ENCODE measurements at places on chromosomes 5 and 9. TPM values are rescaled to one million over a fixed set of nuclear protein-coding genes. Genes with fewer than 3 reads are reported as not detected.

Gene MCTP1
- 79.3 TPM for polyA plus RNA-seq

Gene IFNA21
- not detected for polyA plus RNA-seq

Gene PCDHAC2
- 1.2 TPM for polyA plus RNA-seq

Gene STKLD1
- polyA plus RNA-seq = 0.29 TPM

Gene GCNT1
- 30.9 TPM for polyA plus RNA-seq

Gene IRX4
- not detected for polyA plus RNA-seq

Gene MXD3
- polyA plus RNA-seq = 49.9 TPM

Gene ZNF454
- 0.08 TPM for polyA plus RNA-seq

Gene FOXD4L4
- polyA plus RNA-seq = not detected

Gene MAPK9
- 24.6 TPM for polyA plus RNA-seq

Gene B4GALT1
- 61.4 TPM for polyA plus RNA-seq

Gene HAND1
- polyA plus RNA-seq = not detected

Gene PCDH1
- polyA plus RNA-seq = 124 TPM

Gene SLC25A2
- polyA plus RNA-seq = not detected

Gene ENC1
- polyA plus RNA-seq = 53.3 TPM

Gene LIFR
- polyA plus RNA-seq = 4.1 TPM

Gene PCDHGC3
- polyA plus RNA-seq = 9.2 TPM

Gene PCDHB4
- polyA plus RNA-seq = 0.10 TPM

Gene RAB14
- polyA plus RNA-seq = 12.7 TPM

Gene AFF4
- polyA plus RNA-seq = 27.0 TPM

Gene INSL6
- polyA plus RNA-seq = not detected

Gene FIBCD1
- 0.29 TPM for polyA plus RNA-seq

Gene IL33
- polyA plus RNA-seq = 8.7 TPM

Gene CKMT2
- polyA plus RNA-seq = not detected

Gene PCAT7
- polyA plus RNA-seq = not detected

Gene CMYA5
- 0.04 TPM for polyA plus RNA-seq

Gene SLC45A2
- not detected for polyA plus RNA-seq

Gene TCF7
- polyA plus RNA-seq = 1.8 TPM

Gene MARCOL
- not detected for polyA plus RNA-seq

Gene GTF2H2
- polyA plus RNA-seq = 3.0 TPM

Gene FRMPD1
- polyA plus RNA-seq = not detected

Gene NUTM2F
- not detected for polyA plus RNA-seq

Gene SLC36A3
- polyA plus RNA-seq = not detected

Gene FAM221B
- polyA plus RNA-seq = not detected

Gene PDE6A
- not detected for polyA plus RNA-seq

Gene TLE1
- polyA plus RNA-seq = 55.0 TPM

Gene GDF9
- polyA plus RNA-seq = 0.07 TPM

Gene EPB41L4B
- 0.11 TPM for polyA plus RNA-seq

Gene DNAH5
- polyA plus RNA-seq = 0.23 TPM

Gene CSNK1A1
- polyA plus RNA-seq = 69.7 TPM

Gene MUSK
- 0.08 TPM for polyA plus RNA-seq

Data from endothelial cell of umbilical vein (primary cell).